ENCODE measurements at places on chromosomes 3 and 15.
A peak's percentile ranks its signal among the peaks of the same experiment; 100 is the strongest.

- DNase-seq = no peak
Observed at GRCh38 chr3:81871358-81872155, 110.1 kb upstream of the GBE1 start.

GRCh38 chr3:41202834-41203345 is 3.6 kb downstream of the CTNNB1 start:
- DNase-seq = no peak

DNA sequence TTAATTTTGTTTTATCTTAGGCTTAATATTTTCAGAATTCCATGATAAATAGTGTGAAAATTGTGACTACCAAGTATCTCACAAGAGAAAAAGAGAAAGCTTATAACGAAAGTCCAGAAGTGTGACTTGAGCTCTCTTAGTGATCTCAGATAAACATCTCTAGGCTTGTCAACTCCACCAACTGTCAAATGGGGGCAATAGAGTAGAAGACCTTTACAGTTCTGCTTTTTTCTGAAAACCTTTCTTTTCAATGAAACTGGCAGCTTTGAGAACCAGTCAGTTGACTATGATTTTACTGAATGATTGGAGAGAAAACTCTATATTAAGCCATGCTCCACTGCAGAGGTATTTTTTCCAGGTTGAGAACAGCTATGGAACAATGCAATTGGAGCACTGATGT is 119.2 kb upstream of the TP63 start:
- DNase-seq = no peak

GRCh38 chr3:124565013-124565412 is 165.2 kb upstream of the UMPS start:
- no peak for DNase-seq

GRCh38 chr3:25460751-25461150 is 32.7 kb downstream of the RARB start:
- no peak for DNase-seq

DNA sequence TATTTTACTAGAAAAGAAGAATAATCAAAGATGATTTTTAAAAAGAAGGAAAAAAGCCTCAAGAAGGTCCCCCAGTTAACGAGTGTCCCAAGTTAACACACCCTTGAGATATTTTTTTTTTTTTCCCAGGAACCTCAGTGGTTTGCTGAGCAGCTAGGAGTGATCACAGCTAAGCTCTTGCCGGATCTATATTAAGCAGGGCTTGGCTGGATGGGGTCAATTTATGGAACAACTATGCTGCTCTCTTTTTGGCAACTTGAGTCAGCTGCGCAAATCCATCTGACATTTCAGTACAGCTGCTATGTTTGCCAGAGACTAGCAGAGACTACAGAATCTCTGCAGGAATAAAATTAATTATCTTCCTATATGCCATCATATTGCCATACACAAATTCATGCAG is at the start of gene LMOD3:
LMOD3 (minus strand) TSS at position 193 of the 400 bp plus-strand sequence. CDS start 209 bp downstream, outside the sequence.
- no peak for DNase-seq

- no peak for DNase-seq
Observed at GRCh38 chr15:79078763-79079410, 11.7 kb downstream of the RASGRF1 start.

DNA sequence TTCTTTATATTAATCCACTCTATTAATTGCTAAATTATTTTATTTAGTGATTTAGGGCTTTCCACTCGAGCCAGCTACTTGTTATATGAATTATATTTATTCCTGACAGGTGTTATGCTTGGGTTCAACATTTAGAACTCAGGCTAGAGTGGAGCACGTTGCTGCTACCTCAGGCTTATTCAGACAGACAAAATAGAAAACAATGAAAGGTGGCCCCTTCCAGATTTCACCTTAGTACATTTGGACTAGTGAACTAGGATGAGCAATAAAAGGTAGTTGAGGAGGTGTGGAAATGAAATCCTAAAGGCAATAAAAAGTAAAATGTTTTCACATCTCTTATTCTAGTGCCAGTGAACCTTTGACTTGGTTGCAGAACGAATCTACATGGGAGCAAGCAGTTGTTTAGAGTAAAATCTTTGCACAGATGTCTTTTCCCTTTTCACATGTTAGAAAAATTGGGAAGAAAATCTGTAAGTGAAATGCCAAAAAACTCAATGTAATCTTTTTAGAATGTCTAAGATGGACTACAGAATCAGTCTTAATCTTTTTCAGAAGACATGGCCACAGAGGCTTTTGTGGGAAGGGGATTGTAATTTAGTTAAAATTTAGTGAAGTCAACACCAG is 63.8 kb downstream of the AKAP13 start:
- DNase-seq = no peak

DNA sequence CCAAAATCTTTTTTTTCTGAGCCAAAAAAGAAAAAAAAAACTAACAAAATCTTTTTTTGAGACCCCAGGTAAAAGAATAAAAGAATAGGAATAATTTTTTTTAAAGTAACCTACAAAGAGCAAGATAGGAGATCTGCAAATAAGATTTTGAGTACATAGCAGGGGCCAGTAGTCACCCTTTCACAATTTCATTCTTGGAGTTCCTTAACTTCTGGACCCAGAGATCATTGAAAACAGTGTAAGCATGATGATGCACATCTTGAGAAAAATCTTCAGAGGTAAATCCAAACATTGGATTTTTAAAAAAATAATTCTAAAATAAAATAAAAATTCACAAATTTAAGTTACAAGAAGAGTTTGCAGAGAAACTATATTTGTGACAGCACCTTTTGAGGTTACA is 18.8 kb downstream of the TFRC start:
- DNase-seq = no peak

- DNase-seq = no peak
Observed at GRCh38 chr3:116815831-116816588, 106.4 kb downstream of the TUSC7 start.

- DNase-seq = no peak
Observed at GRCh38 chr3:188200481-188200880, 46.5 kb downstream of the LPP start.

GRCh38 chr3:49867400-49867799 is 2.3 kb downstream of the CAMKV start:
- no peak for DNase-seq

DNA sequence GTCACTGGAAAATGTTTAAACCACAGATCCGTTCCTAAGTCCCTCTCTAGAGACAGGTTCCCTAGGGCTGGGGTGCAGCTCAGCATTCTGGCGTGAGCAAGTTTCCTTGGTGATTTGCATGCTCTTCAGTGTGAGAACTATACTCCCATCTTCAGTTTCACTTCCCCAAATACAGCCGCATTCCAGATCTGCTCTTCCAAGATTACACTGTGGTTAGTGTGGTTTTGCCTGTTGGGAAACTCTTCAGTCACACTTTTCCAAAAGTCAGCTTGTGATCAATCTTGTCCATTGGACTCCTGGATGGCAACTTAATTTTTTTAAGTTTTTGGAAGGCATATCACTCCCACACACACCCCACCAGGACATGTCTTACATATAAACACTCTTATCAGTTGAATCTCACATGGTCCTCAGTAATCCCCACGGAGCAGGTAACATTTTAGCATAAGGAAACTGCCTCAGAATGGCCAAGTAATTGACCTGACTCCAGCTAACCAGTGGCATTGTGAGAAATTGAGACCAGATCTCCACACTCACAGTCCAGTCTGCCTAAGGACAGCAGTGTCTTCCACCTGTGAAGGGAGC is 33.5 kb upstream of the PTPN23 start:
- no peak for DNase-seq

DNA sequence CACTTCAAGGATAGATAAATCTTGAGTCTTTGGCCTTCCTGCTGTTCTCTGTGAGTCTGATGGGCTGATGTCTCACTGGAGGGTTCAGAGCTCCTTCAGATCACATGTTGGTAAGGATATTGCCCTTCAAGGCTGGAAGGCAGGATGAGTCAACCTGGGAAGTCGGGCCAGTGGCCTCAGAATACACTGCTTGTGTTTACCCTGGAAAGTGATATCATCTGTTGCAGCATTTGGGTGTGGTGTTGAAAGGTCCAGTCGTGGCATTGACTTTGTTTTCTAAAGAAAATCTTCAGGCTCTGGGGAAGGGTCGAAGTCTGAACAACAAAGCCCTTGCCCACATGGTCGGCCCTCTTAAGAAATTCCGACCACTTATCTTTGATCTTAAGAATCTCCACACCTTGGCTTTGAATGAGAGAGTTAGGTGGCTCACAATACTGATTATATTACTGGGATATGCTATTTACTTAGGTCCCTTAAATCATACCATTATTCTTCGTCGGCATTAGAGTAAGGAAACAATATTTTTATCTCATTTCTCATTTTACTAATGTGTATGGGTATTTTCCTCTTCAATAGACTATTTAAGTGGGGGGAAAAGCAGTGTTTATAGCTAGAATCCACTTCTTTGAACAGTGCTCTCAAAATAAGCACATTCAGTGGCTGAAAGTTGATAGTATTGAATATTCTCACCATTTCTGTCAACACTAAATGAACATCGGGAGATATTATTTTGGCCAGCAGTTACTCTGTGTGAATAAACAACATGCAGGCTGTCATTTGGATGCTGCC is 303.9 kb upstream of the RASGRP1 start:
- peak; percentile 76 for DNase-seq

DNA sequence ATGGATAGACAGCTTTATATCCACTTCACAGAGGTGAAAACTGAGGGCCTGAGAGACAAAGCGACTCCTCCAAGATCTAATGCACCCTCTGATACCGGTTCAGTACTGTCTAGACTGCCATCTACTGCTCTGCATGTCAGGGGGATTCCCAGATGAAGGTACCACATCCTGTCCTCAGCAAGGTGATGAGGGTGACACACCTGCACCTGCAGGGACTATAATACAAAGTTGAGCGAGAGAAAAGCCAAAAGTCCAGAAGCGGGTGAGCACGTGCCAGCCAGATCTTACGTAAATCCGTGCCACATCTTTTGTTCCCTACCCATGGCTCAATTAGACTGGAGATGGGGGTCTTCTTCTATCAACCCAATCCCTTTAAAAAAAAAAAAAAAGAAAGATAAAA is 32.4 kb upstream of the HES1 start:
- no peak for DNase-seq

DNA sequence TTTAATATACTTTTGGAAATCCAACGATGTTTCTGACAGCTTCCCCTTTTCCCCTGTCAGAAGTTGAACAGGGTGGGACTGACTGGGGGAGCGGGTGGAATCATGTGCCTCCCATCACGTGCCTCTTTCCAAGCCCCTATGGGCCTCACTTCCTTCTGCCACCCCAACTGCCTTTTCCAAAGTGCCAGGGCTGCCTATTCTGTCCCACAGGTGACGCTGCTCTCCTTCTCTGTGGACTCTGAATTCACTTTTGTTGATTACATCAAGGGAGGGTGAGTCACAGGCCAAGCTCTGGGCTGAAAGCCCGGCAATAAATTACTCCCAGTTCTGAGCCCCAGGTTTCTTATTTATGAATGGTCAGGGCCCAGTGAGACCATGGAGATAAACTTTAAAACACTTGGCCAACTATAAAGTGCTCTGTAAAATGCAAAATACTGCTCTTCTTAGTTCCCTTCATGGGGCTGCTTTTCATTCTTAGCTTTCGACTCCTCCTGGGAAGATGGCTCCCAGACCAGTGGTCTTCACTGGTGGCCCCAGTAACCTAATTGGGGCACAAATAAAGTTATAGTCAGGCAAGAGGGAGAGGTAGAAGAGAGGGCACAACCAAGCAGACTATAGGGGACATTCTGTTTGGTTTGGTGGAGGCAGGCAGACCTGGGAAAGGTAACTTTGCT is 12.3 kb downstream of the CPNE9 start:
- DNase-seq = peak; percentile 49

- DNase-seq = no peak
Observed at GRCh38 chr3:72559385-72559784, 288.9 kb downstream of the SHQ1 start.

- DNase-seq = no peak
Observed at GRCh38 chr3:72960812-72961518, 35.6 kb upstream of the PPP4R2 start.
